Dorsolateral prefrontal cortex (tissue), 122 donors: ENCODE measurements at places on chromosomes 11 and 22.

DNA sequence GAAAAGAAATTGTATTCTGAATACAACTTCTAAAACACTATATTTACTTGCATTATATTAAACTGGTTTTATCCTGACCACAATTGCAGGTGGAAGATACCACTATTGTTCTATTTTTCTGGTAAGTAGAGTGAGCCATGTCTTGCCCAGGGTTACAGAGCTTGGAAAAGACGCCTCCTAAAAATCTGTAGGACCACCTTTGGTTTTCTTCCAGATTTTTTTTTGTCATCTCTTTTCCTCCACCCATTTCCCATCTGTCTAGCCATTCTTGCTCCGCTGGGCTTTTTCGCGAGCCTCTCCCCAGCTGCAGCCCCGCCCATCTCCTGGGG lies 294 bp upstream of the MTMR3 start:
- no peak for DNase-seq

- no peak for DNase-seq
Observed at GRCh38 chr22:45499746-45500145, 2.9 kb upstream of the FBLN1 start.

DNA sequence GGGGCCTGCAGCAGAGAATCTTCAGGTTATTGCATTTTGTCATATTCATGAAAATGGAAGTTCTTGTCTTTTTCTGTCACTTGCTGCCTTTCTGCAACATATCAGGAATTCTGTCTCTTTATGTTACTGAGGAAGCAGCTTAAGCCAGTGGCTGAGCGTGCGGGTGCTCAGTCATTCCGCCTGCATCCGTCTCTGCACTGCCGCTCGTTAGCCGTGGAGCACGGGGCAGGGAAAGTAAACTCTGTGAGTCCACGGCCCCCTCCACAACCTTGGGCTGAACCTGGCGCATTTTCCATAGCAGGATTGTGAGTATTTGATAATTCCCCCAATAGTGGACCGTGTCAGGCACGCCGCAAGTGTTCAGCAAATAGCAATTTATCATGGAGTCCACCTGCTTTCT lies 1007.7 kb downstream of the BRD1 start:
- peak; percentile 16 for DNase-seq

DNA sequence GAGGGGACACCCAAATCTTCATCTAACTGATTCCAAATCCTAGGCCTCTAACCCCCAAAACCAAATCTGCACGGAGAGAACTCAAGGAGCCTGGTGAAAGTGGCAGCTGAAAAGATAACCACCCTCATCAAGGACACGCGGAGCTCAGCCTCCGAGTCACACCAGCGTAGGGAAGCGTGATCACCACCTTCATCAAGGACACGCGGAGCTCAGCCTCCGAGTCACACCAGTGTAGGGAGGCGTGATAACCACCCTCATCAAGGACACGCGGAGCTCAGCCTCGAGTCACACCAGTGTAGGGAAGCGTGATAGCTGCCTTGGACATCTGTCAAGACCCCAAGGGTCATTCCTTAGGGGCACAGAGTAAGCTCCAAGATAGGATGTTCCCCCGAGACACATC lies 29.3 kb upstream of the SYT8 start:
- no peak for DNase-seq

DNA sequence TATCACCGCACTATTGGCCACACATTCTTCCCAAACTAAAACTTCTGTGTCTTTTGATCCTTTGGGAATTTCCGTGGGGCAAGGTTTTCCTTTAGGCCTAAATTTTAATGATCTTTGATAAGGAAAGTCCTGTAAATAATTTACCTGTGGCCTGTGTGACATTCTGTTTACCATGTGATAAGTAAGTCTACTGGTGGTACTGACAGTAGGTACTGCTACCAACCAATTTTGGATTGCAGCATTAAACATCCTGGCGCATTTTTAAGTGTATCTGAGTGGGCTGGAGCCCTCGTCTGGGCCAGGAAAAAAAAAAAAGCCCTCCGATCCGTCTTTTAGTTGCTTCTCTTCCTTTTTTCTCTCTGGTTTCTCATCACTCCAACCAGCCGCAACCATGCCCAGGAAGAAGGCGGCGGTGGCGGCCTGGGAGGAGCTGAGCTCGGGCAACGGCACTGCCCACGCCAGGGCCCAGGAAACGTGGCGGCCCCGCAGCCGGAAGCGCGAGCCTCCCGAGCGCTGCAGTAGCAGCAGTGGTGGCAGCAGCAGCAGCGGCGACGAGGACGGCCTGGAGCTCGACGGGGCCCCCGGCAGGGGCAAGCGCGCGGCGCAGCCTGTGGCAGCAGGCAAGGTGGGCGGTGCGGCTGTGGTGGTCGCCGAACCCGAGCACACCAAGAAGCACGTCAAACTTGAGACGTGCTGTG lies 33.6 kb downstream of the ASRGL1 start:
- no peak for DNase-seq

DNA sequence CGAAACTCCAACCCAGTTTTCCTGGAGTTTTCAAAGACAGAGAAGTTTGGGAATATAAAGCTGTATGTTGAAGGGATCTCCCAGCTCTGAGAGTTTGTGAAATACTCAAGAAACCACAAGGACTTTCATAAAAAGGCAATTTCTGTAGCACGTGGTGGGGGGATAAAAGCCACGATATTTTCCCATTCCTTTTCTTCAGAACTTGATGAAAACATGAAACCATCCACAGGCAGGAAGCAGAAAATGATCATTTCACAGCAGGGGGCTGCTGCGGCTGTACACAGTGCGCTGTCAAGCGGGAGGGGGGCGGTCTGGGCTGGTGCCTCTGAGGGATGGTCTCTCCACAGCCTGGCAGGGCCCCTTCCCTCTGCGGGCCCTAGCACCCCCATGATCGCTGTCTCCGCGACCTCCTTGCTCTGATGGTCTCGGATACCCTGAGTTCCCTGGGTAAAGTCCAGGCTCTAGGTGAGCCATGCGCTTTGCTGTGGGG lies 423.2 kb downstream of the MN1 start:
- no peak for DNase-seq

- DNase-seq: no peak
Observed at GRCh38 chr11:3894128-3894731, 38.8 kb downstream of the STIM1 start.

DNA sequence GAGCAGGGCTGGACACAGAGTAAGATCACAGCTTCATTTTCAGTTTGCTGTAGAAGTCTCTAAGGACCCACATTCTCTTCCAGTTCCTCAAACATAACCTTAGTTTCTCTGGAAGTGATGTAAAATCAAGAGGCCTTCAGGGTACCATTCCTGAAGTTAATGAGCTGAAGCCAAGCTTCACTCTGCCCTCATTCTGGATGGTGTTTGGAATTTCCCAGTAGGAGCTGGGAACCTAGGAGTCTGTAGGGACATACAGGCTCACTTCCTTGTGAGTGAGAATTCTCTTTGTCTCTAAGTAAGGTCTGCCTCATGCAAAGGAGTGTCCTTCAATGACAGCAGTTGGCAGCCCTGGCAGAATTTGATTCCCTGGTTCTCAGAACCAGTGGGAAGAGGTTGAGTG lies 142.4 kb upstream of the NARS2 start:
- no peak for DNase-seq

DNA sequence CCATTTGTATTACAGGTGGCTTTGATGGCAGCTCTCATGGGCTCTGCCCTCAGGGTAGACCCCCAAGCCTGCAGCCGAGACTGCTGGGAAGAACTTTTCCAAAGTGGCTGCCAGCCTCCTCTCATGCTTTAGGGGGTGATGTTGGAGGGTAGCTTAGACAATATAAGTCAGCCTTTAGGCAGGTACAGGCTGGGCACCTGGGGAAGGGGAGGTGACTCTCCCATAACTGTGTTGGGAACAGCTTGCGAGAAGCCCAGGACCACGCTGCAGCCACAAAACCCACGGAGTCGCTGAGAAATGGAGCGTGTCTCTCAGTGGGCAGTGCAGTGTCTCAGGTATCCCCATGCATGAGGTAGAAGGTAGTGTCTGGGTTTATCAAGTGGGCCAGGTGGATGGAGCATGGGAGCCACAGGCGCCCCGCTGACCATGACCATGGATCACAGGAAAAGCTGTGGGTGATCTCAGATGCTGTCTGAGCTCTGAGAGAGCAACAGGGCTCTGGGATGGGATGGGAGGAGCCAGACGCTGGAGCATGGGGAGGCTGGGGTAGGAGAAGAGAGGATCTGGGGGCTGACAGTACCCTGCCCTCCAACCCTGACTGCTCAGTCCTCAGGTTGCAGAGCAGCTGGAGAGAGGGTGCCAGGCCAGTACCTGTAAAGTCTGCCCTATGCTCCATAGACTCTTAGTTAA lies 115.2 kb downstream of the FEZ1 start:
- no peak for DNase-seq

- DNase-seq: no peak
Observed at GRCh38 chr11:370070-370941, 1.0 kb downstream of the B4GALNT4 start.

DNA sequence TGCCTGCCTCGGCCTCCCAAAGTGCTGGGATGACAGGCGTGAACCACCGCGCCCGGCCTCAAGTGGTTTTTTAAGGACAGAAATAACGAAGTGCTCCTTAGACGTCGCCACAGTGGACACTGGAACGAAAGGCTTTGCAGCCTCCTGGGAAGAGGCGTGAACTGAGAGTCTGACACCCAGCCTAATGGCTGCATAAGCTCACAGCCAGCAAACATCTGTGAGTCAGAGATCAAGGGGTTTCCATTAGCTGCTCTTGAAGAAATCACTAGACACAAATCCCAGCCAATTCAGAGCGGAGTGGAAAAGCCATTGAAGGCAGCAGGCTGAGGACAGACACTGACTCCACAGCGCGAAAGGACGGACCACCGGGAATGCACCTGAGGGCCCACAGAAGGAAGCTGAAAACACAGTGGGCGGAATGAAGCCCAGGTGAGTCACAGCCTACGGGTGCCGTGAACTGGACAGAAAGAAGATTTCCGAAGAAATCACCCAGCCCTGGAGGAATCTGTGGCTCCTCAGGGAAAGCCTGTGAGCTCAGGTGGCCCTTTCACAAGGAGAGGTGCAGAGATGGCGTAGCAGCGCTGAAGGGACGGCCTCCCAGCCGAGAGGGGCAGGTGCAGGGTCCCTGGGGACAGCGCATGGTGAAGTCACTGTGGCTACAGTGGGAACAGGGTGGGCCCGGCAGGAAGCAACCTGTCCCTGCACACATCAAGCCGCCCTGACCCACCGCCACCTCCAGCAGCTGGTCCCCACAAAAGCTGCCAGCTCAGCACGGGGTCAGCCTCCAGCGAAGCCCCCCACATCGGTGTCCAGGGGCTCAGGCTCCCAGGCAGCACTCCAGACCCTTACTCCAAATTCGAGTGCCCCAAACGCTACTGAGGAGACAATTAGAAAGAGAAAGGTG lies 11.6 kb downstream of the LMNTD2 start:
- no peak for DNase-seq

DNA sequence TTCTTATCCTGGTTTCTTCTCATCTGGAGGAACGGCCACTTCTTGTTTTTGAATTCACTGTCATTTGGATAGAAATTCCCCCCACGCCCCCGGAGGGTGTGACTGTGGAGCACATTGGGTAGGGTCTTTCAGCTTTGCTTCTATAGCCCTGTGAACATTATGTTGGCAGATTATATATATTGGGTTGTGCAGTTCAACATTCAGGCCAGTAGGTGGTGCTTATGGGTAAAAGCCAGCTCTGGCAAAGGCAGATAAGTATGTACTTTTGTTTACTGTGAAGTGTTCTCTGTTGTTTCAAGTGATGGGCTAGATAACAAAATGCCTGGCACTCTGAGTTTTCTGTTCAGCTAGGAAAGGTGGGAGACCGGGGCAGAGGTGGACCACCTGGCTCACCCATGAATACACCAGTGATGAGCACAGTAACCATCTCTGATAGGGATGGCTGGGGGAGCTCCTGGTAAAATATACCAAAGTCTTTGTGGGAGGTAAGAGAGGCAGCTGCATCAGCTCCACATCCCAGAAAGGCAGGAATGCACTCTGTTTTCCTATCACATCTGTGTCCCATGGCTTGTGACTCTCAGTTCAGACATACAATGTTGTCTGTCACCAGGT lies 1348.2 kb upstream of the RAG2 start:
- no peak for DNase-seq

GRCh38 chr11:64712430-64713015 lies 10.5 kb downstream of the NRXN2 start:
- no peak for DNase-seq

DNA sequence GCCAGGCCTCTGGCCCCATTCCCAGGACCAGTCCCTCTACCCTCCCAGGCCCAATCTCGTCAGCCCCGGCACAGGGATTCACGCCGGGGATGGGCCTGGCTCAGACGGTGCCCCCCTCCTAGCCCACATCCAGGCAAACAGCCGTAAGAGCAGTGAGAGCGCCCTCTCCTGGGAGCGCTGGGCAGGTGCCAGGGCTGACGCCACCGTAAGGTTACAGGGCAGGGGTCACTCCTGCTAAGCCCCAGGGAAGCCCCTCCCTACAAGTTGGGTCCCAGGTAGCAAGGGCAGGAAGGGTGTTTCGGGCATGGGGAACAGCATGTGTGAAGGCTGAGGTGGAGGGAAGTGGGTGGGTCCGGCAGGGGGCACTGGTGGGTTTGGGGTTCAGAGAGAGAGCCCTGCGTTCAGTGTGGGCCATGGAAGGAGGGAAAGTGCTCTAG lies 19.2 kb upstream of the PPARA start:
- DNase-seq: no peak

DNA sequence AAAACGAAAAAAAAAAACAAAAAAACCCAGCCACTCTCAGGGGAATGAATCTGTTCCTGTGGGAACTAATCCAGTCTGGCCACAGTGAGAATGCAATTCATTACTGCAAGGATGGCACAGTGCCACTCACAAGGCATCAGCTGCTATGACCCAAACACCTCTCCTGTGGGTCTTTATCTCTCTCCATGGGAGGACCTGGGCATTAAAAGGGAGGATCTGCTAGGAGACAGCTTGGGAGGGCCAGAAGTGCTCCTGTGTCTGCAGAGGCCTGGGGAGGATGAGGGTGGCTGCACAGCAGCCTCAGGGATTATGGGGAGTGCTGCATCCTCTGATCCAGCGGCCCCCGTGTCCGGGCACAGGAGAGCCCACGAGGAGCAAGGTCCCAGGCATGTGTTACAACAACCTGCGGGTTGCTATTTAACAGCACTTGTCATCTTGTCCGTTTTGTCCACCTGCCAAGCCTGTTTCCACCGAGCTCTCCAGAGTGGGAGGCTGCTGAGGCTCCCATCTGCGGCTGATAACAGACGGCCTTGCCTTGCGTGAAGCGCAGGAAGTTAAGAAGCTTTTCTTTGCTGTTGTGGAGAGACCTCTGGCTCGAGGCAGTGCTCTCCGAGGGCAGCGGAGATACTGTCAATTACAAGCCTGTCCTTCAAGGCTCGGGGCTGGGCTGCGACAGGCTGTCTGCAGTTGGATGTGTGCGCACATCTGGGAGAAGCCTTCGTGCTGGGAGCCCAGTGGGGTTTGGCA lies 97.7 kb downstream of the NXPE2 start:
- peak; percentile 42 for DNase-seq

- no peak for DNase-seq
Observed at GRCh38 chr11:76685237-76685636, 14.7 kb upstream of the LRRC32 start.

- DNase-seq: no peak
Observed at GRCh38 chr22:44151676-44152075, 29.0 kb upstream of the PARVG start.

GRCh38 chr22:21713428-21714058 lies 22.1 kb downstream of the YPEL1 start:
- DNase-seq: no peak
